ENCODE measurements at places on chromosomes 4 and X.

- DNase-seq, result peak; percentile 1
Measured at GRCh38 chrX:54640103-54640690, 110.2 kb downstream of the GNL3L start.

- no peak for DNase-seq
Measured at GRCh38 chr4:66691101-66691500, 854.2 kb downstream of the CENPC start.

GRCh38 chr4:170794525-170794924, 704.8 kb upstream of the AADAT start:
- DNase-seq, result no peak

- no peak for DNase-seq
Measured at GRCh38 chrX:85993539-85994197, 53.7 kb downstream of the CHM start.

DNA sequence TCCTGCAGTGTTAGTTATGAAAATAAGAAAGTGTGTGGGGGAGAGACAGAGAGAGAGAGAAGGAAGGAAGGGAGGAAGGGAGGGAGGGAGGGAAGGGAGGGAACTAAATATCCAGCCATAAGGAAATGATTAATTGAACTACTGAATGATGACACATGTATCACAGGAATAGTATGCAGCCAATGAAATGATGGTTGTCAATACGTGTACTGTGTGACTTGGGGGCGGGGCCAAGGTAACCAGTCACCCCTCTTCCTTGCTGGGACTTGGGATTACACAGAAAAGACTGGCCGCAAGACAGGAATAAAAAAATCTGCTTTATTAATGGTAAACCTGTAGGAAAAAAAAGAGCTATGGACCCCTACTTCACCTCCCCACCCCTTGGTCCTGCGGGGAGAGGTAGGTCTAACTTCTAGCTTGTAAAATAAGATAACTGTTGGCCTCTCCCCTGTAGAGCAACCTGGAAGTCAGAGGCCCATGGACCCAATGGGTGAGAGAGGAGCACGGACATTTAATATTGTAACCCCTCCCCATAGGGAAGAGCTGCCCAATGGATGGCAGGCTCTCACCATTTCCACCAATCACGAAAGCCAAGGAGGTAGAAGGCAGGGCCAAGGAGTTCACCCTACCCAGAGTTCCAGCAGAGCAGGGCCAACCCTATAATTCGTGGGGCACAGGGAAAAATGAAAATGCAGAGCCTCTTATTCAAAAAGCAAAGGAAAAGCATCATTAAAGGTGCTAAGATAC, 7.4 kb downstream of the PPP2R2C start:
- DNase-seq, result no peak

Data from right renal cortex interstitium (tissue), 3 donors.